ENCODE measurements at places on chromosomes 2 and 18. TPM values are rescaled to one million over a fixed set of nuclear protein-coding genes. Genes with fewer than 3 reads are reported as not detected.

The KYNU gene
- not detected for total RNA-seq

The RAD51AP2 gene
- not detected for total RNA-seq

The ALK gene
- not detected for total RNA-seq

The KCNJ3 gene
- not detected for total RNA-seq

The MATN3 gene
- total RNA-seq: not detected

The DHRS9 gene
- total RNA-seq: 1.3 TPM

The GATA6 gene
- 180 TPM for total RNA-seq

The TCF7L1 gene
- 0.45 TPM for total RNA-seq

The EMILIN2 gene
- total RNA-seq: 120 TPM

The EGR4 gene
- not detected for total RNA-seq

The DNAJC5G gene
- total RNA-seq: not detected

The NT5C1B gene
- total RNA-seq: not detected

The MOGAT1 gene
- not detected for total RNA-seq

The GAD1 gene
- not detected for total RNA-seq

The FBXO36 gene
- total RNA-seq: 12.1 TPM

Data from stomach (tissue), 19 donors.